Kidney epithelial cell (primary cell): ENCODE measurements at places on chromosomes 16 and 17.
A peak's percentile ranks its signal among the peaks of the same experiment; 100 is the strongest.

- no peak for DNase-seq
These were observed 265.0 kb downstream of the CPPED1 start for GRCh38 chr16:12538667-12539091.

- DNase-seq, result no peak
These were observed 32.6 kb upstream of the KSR1 start for GRCh38 chr17:27423651-27424050.

DNA sequence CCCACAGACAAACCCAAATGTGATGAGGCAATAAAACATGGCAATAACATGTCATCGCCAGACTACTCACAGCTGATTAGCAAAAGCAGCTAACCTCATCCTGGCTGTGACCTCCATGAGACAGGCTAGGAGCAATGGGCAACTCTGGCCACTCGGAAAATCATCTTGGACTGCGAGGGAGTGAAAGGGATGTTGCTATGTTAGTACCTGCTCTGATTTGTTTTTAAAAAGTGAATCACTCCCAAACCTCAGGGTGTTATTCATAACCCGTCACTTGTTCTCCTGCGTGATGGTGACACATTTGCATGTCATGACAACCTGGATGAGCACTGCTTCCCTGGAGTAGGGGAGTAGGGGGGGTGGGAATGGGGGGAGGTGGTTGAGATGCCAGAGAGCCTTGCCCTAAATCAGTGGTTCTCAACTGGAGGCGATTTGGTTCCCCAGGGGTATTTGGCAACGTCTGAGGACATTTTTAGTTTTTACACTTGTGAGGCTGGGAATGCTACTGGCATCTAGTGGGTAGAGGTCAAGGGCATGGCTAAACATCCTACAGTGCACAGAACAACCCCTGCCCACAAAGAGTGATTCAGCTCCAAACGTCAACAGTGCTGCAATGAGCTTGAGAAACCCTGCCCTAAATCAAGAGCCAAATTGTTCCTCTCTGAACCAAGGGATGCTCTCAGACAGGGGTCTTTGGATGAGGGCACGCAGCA, 241.7 kb downstream of the SOX9 start:
- peak; percentile 72 for DNase-seq

DNA sequence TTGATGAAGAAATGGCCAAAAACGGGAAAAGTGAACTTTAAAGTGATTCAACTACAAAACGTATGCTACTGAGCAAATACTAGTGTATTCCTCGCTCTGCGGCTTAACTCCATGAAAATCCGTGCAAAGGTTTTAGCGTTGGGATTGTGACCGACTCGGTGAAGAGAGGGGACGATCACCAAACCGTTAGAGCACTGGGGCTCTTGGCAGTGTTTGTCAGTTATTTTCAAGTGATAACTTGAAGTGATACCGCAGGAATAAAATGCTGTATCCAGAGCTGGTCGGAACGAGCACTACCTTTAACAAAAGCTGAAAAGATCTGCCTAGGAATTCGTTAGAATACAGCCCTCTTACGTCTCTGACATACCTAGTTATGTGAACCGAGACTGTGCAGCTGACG, 773 bp upstream of the PPM1D start:
- DNase-seq, result no peak

GRCh38 chr16:88569614-88569984, 604 bp upstream of the ZC3H18 start:
- DNase-seq, result no peak

DNA sequence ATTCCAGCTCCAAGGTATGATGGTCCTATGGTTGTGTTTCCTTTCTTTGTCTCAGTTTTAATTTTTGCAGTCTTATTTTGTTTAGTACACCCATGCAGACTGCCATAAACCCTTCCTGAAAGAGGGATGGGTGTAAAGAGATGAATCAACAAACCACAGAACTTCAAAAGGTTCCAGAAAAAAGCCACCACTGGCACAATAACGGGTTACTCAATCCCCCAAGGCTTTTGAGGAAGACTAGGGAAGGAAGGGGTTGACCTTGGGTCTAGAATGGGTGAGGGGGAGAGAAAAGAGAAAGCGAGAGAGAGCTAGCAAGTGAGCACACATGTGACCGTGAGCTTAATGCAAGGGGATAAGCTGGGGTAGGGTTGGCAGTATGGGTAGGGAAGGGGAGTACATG, 168.1 kb downstream of the XYLT1 start:
- DNase-seq, result no peak

DNA sequence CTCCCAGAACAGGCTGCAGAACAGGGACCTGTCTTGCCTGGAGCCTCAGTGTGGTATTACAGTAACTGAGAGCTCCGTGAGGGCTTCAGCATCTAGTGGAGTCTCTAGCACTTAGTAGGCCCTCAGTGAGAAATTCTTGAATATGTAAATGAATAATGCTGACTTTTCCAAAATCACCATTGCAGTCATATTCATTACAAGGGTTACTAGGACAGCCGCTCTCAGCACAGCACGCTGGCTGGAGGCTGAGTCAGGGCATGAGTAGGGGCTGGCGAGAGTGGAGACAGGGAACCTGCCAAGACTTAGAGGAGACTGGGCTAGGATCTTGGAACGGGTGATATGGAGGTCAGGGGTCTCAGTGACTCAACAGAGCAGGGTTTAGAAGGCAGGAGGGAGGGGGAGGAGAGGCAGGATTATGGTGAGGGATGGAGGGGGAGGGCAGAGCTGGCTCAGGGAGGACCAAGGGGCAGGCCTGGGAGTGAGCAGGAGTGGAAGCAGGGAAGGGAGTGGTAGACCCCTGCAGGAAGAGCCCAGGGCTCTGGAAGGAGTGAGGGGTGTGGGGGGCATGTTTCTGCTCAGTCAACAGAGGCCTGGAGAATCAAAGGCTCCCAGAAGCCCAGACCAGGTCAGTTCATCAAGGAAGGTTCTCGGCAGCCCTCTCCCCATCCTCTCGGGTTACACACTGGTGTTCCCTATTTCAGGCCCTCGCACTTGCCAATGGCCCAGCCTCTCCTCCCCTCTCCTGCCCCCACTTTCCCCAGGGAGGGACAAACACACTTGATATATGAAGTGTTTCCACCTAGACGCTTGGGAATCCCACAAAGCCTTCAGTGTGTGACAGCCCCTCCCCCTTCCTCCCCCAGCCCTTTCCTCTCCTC, 42.3 kb downstream of the FZD2 start:
- DNase-seq, result peak; percentile 70

DNA sequence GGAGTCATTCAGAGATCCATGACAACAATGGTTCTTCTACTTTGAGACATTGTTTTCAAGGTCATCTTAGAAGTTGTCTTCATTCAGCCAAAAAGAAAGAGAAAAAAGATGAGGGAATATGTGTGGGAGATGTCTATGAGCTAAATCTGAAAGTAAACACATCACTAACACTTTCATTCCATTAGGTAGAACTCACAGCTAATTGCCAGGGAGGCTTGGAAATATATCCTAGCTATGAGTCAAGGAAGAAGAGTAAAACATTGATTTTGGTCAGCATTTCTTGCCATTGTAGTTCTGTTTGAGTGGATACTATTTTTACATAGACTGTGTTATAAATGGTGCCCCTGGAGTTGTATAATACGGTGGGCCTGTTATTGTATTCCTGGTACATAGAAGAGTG, 316.4 kb upstream of the MYOCD start:
- no peak for DNase-seq

DNA sequence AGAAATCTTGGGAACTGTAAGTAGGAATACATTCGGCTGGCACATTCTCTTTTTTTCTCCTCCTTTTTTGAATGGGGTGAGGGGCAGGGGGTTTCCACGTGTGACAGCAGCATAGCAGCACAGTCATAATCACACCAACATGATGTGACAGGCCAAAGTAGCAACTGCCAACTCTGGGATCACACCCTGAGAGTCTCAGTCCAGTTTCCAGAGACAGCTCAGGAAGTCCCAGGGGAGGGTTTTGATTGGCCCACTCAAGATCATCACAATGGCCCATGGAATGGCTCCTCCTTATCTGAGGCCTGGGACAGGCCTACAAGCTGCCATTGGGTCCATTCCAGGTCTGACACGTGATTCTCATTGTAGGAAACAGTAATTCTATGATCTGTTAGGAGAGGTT, 207.1 kb upstream of the ASIC2 start:
- no peak for DNase-seq

- no peak for DNase-seq
These were observed 616 bp downstream of the PECAM1 start for GRCh38 chr17:64390044-64390443.

GRCh38 chr16:70529051-70529777, 5.6 kb downstream of the SF3B3 start:
- DNase-seq, result no peak

DNA sequence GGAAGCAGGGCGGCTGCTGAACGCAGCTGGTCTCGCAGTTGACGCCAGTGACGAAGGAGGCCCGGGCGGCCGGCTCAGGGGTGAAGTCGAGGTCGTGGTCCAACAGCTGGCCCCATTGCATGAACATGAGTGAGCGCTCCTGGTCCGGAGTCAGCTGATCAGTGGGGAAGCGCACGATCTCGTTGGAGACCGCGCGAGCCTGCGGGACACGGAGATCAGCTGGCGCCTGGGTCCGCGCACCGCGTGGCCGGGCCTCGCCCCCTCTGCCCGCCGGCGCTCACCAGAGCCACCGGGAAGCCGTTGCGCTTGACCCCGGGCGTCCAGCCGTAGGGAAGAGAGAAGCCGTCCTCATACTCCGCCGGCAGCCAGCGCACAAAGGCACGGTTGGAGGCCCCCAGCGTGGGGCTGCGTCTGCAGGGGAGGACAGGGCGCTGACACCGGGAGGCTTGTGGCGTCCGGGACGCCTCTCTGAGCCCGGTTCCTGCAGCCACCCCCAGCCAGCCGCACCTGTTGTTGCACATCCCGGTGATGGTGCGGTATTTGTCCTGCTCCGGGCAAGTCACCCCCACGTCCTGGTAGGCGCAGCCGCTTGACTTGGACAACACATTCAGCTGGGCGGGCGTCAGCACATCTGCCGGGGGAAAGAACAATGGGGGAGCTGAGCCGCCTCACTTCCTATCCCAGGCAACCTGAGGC, 1.6 kb downstream of the MPO start:
- no peak for DNase-seq

GRCh38 chr17:40486522-40487370, 14.7 kb downstream of the TNS4 start:
- peak; percentile 72 for DNase-seq

- no peak for DNase-seq
These were observed 29.0 kb downstream of the SLC25A10 start for GRCh38 chr17:81741049-81741593.

DNA sequence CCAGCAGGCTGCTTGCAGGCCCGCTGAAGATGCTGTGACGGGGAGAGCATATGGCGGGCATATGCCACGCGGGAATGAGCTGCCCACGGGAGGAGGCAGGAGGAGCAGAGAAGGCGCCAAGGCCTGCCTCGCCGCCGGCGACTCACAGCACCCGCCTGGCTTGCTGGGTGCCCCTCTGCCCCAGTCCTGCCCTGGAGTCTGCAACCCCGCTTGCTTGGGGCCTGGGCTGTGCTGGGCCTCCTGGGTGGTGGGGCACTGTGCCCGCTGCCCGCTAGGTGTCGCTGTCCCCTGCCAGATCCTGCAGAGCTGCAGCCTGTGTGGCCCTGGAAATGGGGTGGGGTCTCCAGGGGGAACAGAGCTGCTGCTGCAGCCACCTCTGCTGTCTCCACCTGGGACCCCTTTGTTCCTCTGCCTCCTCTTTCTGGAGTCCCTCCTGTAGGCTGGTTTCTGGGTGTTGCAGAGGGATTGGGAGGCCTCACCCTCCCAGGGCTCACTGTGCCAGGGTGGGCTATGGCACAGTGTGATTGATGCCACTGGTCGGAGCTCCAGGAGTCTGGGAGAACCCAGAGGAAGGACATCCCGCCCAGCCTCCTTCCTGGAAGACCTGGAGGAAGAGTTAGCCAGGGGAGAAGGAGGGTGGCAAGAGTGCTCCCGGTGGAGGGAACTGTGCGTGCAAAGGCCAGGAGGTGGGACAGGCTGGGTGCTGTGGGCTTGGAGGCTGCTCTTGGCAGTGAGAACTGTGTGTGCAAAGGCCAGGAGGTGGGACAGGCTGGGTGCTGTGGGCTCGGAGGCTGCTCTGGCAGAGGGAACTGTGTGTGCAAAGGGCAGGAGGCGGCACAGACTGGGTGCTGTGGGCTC, 141.0 kb upstream of the CIBAR2 start:
- no peak for DNase-seq

DNA sequence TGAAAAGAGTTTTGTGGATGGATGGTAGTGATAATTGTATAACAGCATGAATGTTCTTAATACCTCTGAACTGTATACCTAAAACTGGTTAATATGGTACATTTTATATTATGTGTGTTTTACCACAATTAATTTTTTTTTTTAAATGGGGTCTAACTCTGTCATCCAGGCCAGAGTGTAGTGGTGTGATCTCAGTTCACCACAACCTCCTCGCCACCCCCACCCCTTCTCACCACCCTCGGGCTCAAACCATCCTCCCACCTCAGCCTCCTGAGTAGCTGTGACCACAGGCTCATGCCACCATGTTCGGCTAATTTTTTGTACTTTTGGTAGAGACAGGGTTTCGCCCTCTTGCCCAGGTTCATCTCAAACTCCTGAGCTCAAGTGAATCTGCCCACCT, 123.2 kb downstream of the CDRT15L2 start:
- DNase-seq, result no peak

GRCh38 chr16:86022381-86022960, 123.5 kb downstream of the IRF8 start:
- no peak for DNase-seq

DNA sequence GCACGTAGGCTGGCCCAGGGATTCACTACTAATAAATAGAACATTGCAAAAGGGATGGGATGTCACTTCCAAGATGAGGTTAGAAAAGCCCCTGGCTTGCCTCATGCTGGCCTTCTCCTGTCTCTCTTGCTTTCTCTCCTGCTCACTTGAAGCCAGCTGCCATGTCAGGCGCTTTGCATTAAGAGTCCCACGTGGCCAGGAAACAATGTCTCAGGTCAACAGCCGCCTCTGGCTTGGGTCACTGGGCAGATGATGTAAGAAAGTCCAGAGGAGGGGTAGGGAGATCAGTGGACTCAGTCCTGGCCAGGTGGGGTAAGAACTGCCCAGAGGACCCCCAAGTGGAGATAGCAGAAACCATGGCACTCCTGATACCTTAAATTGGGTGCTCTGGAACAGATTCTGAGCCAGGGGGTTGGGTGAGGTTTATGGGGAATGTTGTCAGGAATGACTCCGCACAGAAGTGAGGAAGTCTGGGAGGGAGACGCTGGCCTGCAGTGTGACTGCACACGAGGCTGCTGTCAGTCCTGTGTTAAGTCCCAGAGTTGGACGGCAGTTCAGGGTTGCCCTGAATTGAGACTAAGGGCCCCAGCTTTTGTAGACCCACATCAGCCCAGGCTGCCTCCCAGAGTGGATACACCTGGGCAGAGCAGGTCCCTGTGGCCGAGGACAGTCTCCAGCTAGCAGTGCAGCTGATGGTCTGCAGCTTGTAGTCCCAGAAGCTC, 17.7 kb downstream of the C16orf82 start:
- DNase-seq, result no peak

DNA sequence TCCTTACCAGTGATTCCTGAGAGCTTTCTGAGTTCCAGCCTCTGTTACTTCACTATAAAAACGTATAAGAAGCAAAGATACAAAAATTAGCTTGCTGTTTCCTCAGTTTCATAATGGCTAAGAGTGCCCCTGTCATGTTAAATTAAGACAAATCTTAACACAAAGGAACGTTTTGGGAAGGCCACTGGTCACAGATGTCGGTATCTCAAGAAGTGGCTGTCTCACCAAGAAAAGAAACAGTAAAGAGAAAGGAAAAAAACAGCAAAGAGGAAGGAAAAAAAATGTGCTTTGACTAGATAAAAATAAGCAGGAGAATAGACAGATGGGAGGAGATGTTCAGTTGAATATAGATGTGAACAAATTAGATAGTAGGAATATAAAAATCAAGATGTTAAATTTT, 94.8 kb upstream of the AKTIP start:
- DNase-seq, result no peak

- no peak for DNase-seq
These were observed 19.8 kb downstream of the TMEM94 start for GRCh38 chr17:75476271-75476671.
